ENCODE measurements at places on chromosomes 6 and 20.

DNA sequence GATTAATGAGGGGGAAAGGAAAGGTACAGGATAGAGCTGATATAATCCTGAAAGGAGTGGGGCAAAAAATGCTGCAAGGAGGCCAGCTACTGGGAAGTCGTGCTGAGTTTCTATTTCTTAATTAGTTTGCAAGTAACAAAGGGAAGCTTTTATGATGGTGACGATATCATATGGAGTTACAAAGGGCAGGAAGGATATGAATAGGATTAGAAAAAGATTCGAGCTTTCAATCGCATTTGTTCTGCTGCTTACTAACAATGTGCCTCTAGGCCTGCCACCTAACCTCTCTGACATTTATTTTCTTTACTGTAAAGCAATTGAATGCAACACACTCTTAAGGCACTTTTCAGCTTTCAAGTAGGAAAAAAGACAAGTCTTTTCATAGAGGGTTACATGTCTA is 219.2 kb downstream of the CLVS2 start:
- no peak for DNase-seq

DNA sequence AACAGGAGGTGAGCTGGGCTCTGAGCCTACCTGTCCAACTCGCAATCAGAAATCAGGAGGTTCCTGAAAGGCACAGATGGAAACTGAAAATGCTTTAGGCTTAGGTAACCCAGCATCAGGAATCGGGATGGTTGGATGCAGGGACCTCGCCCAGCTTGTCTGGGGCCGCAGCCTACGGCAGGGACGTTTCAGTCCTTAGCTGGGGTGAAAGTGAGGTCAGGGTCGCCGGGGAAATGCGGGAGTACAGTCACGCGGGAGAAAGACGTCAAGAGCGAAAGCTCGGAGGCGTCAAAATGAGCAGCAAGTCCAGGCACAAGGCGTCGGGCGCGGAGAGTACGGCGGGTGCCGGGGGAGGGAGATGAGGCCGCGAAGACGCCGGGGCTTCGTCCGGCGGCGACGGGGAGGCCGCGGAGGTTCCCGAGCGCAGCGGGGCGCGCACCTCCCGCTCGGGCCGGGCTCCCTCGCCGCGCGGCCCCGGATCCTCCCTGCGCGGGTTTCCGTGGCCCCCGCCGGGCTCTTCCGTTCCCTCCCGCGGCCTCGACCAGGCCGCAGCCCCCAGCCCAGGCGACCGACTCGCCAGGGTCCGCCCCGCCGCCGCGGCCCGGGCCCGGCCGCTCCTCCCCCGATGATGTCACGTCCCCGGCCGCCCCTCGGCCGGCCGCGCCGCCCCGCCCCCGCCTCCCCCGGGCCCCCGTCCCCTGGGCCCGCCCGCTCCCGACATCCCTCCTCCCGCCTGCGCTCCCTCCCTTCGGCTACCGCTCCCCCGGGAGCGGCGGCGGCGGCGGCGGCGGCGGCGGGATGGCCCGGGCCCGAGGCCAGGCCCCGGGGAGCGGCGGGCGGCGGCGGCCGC is at the start of gene EBF4:
TSS of gene EBF4 (plus strand) at position 745 of the 850 bp plus-strand sequence. CDS start 866 bp downstream, outside the sequence.
- DNase-seq = peak; percentile 21

- DNase-seq = no peak
Observed at GRCh38 chr6:113921299-113921904, 49.5 kb downstream of the HDAC2 start.

DNA sequence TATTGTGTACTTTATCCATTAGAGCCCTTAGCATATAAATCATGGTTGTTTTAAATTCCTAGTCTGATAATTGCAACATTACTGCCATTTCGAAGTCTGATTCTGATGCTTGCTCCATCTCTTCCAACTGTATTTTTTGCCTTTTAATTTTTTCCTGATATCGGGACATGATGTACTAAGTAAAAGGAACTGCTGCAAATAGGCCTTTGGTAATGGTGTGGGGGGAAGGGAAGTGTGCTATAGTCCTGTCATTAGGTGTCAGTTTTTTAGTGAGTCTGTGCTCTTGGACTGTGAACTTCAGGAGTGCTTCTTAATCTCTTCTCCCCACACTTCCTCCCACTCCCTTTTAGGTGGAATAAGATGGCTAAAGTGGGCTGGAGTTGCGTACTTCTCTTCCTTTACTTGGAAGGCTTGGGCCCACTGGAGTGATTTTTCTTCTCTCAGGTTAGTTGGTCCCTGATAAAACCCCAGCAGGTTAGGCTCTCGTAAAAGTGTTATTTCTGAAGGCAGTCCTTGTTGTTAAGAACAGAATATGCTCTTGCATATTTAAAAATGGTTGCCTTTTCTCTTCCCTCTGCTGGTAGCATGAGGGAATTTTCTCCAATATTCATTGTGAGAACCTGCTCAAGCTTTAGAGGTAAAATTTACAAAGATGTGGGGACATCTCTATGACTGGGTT is 18.1 kb downstream of the STXBP5 start:
- no peak for DNase-seq

- DNase-seq = peak; percentile 83
Observed at GRCh38 chr6:26329763-26330511, 35.1 kb upstream of the BTN3A2 start.

DNA sequence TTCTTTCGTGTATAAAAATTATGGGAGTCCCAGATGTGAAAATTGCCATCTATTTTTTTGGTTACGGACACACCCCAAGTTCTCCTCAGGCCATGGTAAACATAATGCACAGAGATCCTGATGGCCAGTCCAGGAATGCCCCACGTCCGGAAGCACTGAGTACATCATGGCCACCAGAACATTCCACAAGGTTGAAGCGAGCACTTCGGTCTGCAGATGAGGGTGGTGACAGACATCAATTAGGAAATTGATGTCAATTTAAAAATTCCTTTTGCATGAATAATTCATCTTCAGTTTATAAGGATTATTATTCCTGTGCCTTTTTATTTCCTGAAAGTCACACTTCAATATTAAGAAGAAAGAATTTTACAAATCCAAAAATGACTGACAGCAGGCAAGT is 13.2 kb upstream of the EXOC2 start:
- DNase-seq = no peak

- DNase-seq = no peak
Observed at GRCh38 chr6:160439751-160440150, 91.6 kb downstream of the SLC22A3 start.

GRCh38 chr20:6769903-6770785 is 2.7 kb downstream of the BMP2 start:
- no peak for DNase-seq

- DNase-seq = no peak
Observed at GRCh38 chr6:25627001-25627400, 25.0 kb upstream of the SCGN start.

DNA sequence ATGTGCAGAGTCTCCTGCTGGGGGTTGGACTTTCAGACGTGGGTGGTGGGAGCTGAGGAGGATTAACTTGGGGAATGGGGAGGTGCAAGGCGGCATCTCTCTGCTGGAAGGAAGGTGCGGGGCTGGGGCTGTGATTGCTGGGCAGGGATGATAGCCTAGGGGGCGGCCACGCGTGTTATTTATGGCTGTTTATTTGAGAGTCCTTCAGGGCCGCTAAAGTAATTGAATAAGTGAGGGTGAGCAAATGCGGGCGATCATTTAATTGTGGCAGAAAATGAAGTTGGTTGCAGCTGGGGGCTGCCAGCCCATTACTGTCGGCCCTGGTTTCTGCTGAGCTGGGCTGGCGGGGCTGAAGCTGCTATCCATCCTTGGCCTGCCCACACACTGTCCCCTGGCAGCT is 7.5 kb upstream of the IP6K3 start:
- no peak for DNase-seq

GRCh38 chr6:64170316-64170715 is 534.7 kb downstream of the PHF3 start:
- no peak for DNase-seq

DNA sequence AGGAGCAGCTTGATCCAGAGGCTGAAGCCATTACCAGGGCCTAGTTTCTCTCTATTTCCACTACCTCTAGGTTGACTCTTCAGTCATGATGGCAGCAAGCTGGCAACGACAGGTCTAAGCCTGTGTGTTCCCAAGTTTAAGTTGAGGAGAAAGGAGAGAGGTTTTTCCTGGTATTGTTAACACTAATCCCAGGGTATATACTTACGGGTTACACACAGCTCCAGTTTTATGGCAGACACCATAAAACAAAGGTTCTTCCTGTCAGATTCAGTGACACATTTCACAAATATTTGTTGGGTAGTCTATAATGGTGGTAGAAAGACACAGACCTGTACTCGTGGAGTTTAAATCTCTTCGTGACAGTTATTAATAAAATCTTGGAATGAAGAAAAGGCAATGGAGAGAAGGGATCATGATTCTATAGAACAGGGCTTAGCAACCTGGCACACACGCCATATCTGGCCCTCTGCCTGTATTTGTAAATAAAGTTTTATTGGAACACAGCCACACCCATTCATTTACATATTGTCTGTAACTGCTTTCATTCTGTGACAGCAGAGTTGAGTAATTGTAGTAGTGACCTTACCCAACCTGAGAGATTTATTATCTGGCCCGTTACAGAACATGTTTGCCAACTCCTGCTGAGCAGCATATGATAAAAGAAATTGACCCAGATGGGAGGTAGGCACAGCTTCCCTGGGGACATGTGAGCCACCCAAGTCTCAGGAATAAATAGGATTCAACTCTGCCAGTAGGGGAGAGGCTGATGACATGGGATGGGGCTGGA is 323.3 kb downstream of the CDH4 start:
- DNase-seq = no peak

DNA sequence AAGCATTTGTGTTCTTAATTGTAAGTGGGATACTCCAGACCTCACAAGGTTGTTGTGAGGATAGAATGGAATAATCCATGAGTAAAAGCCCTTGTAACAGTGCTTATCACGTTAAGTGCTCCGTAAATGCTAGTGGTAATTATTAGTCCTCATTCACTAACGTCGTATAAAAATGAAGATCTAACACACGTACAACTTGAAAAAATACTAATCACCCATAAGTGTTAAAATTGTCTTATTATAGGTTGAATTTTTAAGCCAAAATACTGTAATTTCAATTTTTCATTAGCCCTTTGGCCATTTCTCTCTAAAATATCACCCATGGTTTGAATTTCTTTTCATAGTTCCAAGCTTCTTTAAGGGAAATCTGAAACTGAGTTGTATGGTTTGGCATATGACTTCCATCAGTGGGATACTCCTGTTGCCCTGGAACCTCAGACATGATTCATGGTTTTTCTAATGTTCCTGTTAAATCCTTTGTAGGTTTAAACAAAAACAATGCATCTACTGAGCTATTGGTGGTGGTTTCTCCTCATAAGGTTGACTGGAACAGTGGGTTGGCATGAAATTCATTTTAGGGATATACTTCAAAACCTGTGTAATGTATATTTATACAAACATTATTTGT is 19.1 kb downstream of the XRN2 start:
- DNase-seq = no peak
